Posterior vena cava (tissue), 2 donors: ENCODE measurements at places on chromosomes 1 and 21. TPM values are rescaled to one million over a fixed set of nuclear protein-coding genes. Genes with fewer than 3 reads are reported as not detected.

The YBEY gene
- 8.4 TPM for total RNA-seq

The SH3BGR gene
- 44.0 TPM for total RNA-seq

The FAM72B gene
- 1.1 TPM for total RNA-seq

The FAM151A gene
- total RNA-seq = not detected

The RPTN gene
- total RNA-seq = not detected

The ZMYND12 gene
- total RNA-seq = 0.69 TPM

- no peak for DNase-seq
These were observed 58.9 kb upstream of the POU2F1 start for GRCh38 chr1:167161762-167162161.

DNA sequence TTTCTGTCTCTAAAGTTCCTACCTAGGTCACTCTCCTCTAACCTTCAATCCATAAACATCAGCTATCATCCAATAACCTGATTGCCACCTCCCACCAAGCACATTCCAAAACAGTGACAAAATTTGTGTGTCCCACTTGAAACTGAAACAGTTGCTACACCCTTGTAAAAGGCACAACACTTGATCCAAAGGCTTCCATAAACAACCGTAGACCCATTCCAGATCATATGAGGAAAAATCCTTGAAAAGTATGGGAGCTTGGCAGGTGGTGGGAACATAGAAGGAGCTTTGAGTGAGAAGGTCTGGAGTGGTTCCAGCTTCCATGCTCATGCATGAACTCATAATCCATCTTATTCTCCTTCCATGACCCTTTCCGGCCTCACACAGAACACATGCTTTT is 82.0 kb upstream of the ATP1A1 start:
- DNase-seq = no peak

DNA sequence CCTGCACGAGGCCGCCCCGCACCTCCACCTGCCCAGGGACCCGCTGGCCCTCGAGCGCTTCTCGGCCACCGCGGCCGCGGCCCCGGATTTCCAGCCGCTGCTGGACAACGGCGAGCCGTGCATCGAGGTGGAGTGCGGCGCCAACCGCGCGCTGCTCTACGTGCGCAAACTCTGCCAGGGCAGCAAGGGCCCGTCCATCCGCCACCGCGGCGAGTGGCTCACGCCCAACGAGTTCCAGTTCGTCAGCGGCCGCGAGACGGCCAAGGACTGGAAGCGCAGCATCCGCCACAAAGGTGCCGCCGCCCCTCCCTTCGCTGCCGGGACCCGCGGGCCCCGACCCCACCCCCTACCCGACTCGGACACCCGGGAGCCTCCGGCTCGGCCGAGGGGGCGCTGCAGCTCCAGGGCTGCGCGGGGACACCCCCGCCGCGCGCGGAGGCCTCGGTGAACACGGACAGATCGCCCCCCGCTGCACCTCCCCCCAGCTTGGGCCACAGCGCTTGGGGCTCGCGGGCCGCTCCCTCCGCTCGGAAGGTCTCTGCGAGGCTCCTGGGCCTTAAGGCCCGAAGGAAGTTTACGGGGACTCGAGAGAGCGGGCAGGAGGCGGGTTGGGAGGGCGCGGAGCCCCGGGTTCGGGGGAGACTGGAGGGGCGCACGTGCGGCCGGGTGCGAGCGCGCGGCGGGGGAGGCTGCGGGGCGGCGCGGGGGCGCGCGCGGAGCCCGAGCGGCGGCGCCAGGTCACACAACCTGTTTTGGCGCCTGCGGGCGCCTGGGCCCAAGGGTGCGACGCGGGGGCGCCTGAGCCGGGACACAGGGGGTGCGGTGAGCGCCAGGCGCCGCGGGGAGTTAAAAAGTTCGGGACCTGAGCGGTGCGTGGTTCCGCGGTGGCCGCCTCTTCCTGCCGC is 1.2 kb downstream of the SAMD11 start:
- DNase-seq = no peak

DNA sequence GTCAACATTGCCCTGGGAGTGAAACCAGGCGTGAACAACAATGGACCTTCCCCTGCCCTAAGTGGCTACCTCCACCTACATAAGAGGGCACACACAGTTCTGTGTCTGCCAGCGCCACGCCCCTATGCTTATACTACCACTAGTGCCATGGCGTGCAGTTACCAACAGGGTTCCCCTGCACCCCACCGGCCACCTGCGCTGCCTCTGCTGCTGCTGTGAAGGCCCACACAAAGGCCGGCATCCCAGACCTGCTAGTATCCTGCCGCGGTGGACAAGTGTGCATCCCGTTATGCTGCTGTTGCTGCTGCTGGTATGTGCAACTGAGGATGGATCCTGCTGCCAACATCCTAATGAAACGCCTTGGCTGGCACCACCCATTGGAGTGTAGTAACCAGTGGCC is 75.7 kb downstream of the INTS7 start:
- DNase-seq = no peak

DNA sequence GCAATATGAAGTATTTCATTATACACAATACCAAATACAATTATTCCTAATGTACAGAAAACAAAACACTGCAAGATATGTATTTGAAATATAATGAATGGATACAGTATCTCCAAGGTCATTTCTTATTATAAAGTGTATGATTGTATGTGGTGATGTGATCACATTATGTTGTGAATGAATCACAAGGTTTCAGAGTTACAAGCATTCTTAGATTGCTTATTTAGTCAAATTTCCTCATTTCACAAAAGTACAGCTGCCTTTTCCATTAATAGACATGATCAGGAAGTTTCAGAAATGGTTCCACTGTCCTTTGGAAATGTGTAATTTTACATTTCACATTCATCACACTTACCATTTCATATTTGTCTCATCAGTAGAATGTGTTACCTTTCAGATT is 28.3 kb upstream of the NEK7 start:
- no peak for DNase-seq

GRCh38 chr1:83547901-83548300 is 451.0 kb downstream of the TTLL7 start:
- no peak for DNase-seq

DNA sequence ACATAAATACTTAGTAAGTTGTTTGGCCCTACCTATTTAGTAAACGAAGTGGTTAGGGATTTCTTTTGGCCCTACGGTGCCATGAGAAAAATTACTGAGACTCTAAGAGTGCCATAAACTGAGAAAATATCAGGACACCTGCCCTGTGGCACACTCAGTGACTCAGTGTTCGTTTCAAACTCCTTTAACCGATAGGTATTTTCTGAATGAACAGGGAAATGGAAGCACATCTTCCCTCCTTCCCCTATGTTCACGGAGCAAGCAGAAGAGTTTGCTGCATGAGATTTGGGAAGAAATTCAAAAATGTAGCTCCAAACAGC is 134.2 kb downstream of the KAZN start:
- no peak for DNase-seq

- DNase-seq = no peak
These were observed 37.7 kb upstream of the MAP10 start for GRCh38 chr1:232767305-232768074.

- DNase-seq = no peak
These were observed 361.6 kb upstream of the PLD5 start for GRCh38 chr1:242886137-242886536.

DNA sequence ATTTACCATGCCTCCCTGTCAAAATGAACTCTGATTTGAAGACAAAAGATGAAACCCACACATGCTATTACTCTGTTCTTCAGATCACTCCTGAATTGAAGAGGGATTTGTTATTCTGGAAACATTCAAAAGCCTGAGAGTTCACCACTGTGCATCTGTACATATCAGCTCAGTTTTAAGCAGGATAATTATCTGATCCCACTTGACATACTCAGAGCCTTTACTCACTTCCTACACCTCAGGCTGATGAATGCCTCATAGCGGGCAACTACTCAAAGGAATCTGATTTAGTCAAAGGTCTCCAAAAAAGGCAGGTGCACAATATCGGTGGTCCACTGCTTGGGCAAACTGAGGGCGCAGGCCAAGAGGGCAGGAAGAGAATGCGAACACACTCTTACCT is 47.5 kb upstream of the LPAR3 start:
- no peak for DNase-seq

DNA sequence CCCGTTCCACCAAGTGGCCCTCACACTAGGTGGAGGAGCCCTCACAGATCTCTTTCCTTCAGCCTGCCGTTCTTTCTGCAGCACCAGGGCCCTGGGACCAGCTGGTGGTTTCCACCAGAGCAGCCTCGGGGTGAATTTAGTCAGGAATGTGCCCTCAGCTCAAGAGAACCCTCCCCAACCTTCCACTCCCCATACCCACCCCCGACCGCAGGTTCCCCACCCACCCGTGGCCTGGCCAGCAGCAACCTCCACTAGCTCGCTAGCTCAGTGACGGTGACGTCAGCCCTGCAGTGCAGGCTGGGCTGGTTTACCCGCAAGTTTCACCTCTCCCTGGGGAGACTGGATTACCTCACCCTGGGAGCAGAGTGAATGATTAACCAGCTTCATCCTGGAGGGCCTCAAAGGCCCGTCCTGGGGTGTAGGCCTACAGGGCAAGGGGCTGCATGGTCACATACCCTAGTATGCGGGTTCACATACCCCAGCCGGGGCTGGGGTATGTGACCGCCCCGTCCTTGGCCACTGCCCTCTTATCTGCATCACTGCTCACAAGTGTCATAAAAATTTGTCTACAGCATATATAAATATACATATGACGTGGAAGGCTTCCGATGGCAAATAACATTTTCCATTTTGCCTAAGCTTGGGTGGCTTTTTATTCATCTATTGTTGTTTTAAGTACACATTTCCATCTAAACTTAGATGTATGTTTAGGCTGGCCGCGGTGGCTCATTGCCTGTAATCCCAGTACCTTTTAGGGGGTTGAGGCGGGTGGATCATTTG is 24.5 kb downstream of the ELF3 start:
- DNase-seq = peak; percentile 94
